ENCODE measurements at places on chromosomes 6 and 20. TPM values are rescaled to one million over a fixed set of nuclear protein-coding genes. Genes with fewer than 3 reads are reported as not detected.

The EYS gene
- total RNA-seq, result 0.40 TPM

The RREB1 gene
- 28.3 TPM for total RNA-seq

GRCh38 chr6:157066781-157067491 is 256.4 kb downstream of the TMEM242 start:
- H3K27ac ChIP-seq, result no peak overlapping the region
- no peaks in the 10 kb centered on the region for H3K27me3 ChIP-seq
- H3K4me1 ChIP-seq, result peaks cover 63% of the 10 kb centered on the region
- no peak for DNase-seq

- peak; percentile 9 for DNase-seq
- H3K4me3 ChIP-seq, result no peak overlapping the region
- H3K4me1 ChIP-seq, result no peaks in the 10 kb centered on the region
- H3K27ac ChIP-seq, result no peak overlapping the region
- H3K36me3 ChIP-seq, result no peaks in the 10 kb centered on the region
Measured at GRCh38 chr6:128731249-128732165, 151.4 kb upstream of the LAMA2 start.

The KIAA1755 gene
- 9.5 TPM for total RNA-seq

DNA sequence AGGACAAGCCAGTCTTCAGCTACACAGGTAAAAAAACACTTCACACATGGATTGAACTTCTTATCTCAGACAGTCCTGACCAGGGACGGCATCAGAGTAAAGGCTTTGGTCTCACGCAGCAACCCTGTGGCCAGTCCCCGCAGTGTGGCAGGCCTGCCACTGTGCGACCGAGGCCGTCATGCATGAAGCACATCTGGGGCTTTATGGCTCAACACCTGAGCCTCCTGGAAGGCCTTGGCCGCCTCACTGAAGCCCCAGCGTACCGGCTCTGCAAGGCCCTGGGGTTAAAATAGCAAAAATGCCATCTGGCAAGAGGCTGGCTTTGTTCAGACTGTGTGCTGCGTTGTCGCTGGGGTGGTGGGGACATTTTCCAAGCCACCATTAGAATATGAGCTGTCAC is 32.8 kb downstream of the TBC1D7 start:
- H3K27me3 ChIP-seq, result no peaks in the 10 kb centered on the region
- no peak for DNase-seq
- no peak overlapping the region for H3K27ac ChIP-seq
- H3K4me3 ChIP-seq, result no peak overlapping the region
- H3K4me1 ChIP-seq, result no peaks in the 10 kb centered on the region

The LRFN2 gene
- total RNA-seq, result not detected
